ENCODE measurements at places on chromosomes 6 and 20.
A peak's percentile ranks its signal among the peaks of the same experiment; 100 is the strongest.

- DNase-seq = no peak
Observed at GRCh38 chr6:7687145-7688111, 38.5 kb upstream of the BMP6 start.

DNA sequence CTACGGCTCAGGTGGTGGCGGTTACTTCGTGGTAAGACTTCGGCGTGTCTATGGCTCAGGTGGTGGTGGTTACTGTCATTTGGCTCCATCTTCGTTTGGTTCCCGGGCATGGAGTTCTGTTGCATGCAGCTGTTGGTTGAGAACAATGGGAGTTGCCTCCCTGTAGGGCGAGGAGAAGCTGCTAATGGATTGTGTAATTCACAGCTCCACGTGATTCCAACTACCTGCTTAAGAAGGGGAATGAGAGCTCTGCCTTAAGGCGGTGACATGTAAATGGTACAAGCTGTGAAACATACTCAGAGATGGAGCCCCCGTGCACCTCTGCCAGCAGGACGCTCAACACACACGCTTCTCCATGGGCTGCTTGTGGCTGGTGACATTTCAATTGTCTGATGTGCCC is 12.4 kb upstream of the DACT2 start:
- DNase-seq = no peak

- DNase-seq = no peak
Observed at GRCh38 chr6:34985236-34985635, 96.2 kb downstream of the ANKS1A start.

GRCh38 chr6:48426636-48427035 is 315.6 kb upstream of the PTCHD4 start:
- DNase-seq = no peak

GRCh38 chr6:137210903-137211302 is 8.3 kb downstream of the IFNGR1 start:
- DNase-seq = no peak

- DNase-seq = no peak
Observed at GRCh38 chr20:41509316-41510200, 108.6 kb downstream of the CHD6 start.

- peak; percentile 47 for DNase-seq
Observed at GRCh38 chr6:1770968-1771723, 161.4 kb downstream of the FOXC1 start.

DNA sequence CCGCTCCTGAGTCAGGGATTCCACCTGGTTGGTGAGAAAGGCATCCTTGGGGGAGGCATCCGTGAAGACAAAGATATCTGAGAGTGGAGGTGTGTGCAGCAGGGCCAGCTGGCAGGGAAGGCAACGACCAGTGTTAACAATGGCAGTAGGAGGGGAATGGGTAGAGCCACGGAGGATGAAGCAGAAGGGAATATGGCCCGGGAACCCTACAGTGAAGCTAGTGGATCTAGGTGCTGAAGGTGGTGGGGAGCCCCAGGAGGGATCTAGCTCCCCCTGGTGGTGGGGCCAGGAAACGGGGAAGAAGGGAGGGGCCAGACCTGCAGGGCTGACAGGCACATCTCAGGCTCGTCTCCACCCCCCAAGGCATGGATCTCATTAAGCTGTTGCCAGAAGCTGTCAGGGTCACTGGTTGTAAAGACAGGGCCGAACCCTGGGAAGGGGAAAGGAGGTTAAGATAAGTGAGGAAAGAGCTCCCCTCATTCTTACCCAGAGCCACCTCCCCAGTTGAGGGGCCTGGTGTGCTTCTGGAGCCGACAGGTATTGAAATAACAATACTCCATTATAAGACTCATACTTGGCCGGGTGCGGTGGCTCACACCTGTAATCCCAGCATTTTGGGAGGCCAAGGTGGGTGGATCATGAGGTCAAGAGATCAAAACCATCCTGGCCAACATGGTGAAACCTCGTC is 7.3 kb downstream of the VWA7 start:
- peak; percentile 84 for DNase-seq

- DNase-seq = peak; percentile 74
Observed at GRCh38 chr6:15023448-15023847, 222.4 kb upstream of the JARID2 start.

DNA sequence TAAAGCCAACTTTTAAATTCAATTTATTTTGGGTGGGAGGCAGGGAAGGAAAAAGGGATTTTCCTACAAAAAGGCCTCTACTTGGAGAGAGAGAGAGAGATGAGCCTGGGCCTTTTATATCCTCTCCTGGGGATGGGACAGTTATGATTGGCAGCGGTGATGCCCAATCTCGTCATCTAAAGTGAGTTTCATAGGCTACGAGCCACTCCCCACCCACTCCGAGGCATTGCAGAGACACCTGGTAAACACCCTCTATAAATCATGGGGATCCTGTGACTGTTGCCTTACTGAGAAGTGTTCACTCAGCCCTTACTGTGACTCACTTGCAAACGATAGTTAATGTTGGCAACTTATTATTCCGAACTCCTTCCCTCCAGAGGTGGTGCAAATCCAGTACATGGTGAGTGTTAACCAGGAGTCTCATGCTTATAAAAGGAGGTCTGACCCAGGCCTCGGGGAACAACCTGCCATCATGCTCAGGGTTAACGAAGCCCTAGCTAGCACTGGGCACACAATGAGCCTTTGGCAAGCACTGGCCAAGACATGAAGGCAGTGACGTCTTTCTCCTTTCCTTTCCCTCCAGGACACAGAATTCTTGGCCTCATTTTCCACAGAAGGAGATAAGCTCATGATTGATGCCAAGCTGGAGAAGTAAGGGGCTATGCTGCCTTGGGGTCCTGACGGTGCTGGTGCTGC is 20.5 kb downstream of the BPIFB4 start:
- no peak for DNase-seq

DNA sequence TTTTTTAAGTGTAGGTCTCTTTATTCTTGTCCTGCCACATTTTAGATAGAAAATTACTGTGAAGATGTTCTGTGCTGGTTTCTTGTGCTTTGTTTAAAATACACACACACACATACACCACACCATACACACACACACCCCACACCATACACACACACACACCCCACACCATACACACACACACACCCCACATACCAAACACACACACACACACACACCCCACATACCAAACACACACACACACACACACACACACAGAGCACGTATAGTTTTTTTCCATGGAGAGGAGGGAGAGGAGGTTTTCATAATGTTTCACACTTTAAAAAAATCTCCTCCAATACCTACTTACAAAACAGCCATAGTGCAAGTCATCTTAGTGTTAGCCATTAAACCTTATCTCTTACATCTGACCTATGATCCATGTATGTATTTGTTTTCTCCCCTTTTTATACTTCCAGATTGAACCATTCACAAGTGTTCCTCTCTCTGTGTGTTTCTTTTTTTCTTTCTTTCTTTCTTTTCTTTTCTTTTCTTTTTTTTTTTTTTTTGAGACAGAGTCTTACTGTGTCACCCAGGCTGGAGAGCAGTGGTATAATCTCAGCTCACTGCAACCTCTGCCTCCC is 19.7 kb upstream of the CITED2 start:
- no peak for DNase-seq

Measured in stimulated activated CD4-positive, alpha-beta T cell treated with anti-CD3 and anti-CD28 coated beads, Interleukin-4, amount 100 ng/mL, for 24 hours (primary cell).